Stimulated activated CD4-positive, alpha-beta T cell treated with anti-CD3 and anti-CD28 coated beads, Interleukin-15, amount 100 ng/mL, for 24 hours (primary cell): ENCODE measurements at places on chromosomes 1 and 21.

DNA sequence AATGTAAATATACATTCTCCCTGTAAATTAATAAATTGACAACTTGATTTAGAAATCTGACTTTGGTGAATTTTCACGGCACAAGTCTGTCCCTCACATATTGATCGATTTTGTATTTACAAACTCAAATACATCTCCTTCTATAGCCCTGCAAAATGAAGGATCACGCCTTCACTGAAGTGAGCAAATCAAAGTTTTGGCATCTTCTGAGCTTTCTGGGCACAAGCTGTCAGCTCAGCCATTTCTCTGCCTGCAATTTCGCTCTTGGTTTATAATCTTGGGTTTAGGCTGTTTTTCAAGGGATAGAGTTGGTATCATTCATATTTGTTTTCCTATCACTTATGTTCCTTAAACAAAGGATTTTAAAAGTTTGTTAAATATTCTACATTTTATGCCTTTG is 25.8 kb downstream of the ANP32E start:
- DNase-seq = no peak

- DNase-seq = no peak
Measured at GRCh38 chr1:61397935-61398334, 315.6 kb downstream of the NFIA start.

GRCh38 chr1:201254625-201255478 is 28.5 kb upstream of the PKP1 start:
- peak; percentile 75 for DNase-seq

- DNase-seq = no peak
Measured at GRCh38 chr1:15158506-15159165, 5.1 kb downstream of the TMEM51 start.

GRCh38 chr1:183619781-183620180 is 15.8 kb downstream of the ARPC5 start:
- no peak for DNase-seq

- no peak for DNase-seq
Measured at GRCh38 chr1:226599636-226600238, 51.2 kb downstream of the STUM start.

DNA sequence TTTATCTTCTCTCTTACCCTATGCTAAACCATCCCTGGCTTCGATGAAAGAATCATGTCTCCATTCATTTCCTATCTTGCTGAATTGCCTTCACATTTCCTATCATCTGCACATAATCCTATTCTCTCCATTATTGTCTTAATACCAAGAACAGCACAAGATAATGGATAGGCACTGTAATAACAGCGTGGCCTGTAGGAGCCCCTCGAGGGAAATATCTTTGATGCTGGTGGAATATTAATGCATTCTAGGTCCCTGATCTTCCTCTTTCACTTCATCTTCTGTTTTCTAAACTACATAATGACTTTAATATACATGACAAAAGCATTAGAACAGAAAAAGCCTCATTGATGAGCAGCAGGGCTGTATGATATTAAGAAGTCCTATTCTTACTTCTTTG is 720.6 kb downstream of the RWDD3 start:
- no peak for DNase-seq

DNA sequence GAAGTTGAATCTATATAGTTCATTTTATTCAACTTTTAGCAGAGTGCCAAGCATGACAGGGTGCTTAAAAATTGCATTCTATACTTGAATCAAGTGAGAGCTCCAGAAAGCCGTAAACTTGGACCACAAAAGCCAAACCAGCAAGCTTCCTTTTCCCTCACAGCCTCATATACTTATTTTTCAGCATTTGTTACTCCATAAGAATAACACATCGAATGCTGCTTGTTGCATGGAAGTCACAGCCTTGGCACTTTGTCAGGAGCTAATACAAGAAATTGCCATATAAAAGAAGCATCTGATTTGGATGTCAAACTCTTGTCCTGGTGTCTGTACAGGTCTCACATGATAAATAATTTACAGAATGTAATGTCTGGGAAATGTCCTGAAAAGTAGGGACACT is 87.4 kb downstream of the PLXNA2 start:
- no peak for DNase-seq

DNA sequence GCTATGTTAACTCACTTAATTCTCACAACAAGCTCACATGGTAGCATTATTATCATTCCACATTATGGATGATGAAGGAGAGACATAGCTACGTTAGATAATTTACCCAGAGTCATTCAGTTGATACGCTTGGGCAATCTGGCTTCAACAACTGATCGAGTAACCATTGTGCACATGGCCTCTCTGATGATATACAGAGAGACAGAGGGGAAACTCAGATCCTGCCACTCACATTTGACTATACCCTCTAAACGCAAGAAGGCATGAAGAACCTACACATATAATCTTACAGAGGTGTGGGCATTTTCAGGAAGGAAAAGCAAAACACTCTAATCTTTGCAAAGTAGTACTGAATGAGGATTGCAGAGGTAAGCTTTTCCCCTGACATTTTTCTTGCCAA is 360.1 kb downstream of the BARHL2 start:
- no peak for DNase-seq

DNA sequence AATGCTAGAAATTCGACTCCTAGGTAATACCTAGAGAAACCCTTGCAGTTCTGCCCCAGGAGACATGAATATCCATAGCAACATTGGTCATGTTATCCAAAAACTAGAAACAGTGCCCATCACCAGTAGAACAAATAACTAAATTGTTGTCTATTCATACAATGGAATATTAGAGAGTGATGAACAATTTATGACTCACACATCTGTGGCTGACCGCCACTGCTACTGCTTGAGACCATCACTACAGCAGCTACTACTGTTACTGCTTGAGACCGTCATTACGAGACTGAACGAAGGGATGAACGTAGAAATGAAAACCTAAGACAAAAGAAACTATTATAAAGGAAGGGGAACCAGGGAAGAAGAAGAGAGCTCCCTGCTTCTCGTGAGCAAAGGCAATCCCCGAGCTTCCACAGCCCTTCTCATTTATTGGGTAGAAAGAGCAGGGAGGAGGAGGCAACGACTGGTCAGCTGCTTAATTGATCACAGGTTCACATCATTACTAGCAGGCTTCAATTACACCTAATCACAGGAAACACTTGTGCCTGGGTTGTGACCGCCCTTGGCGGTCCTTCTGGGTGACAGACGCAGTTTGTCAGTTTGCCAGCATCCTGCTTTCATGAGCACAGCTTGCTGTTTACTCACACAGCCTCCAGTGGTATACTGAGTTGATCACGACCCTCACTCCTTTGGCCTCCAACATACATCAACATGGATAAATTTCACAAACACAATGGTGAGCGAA is 14.1 kb upstream of the PADI4 start:
- no peak for DNase-seq

DNA sequence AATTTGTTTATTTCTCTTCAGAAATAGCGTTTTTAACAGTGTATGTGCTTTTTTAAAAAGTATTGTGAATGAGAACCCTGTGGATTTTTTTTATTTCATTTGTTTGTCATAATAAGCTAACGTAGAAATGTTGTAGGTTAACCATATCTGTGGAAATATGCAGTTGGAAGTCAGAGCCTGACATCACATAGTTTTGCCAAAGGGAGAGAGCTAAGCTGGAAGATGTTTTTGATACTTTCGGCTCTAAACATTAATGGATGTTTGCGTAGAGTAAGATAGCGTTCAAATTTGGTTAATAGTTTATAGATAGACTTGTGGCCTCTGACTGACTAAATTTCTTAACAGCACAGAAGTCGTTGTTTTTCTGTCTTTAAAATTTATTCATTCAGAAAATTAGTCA is 47.4 kb upstream of the ANGPTL1 start:
- no peak for DNase-seq

DNA sequence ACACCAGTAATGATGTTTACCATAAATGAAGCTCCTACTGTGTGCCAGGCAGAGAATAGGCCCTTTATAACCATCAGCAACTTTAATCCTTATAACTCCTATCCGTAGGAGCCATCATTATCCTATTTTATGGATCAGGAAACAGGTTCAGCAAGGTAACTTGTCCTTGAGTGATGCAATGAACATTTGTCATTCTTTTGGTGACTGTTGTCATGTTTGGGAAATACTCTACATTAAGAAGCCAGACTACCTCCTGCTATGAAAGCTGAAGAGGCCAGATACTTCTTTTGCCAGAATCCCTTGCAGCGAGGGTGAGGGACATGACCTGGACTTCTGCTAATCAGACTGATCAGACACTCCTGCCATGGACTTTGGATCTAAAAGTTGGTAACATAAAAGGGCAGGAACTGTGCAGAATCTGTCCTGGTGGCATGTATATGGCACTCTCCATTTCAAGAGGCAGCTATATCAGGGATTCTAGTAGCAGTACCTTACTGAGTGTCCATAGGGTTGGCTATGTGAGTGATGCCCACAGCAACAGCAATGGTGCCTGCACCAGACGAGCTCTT is 33.1 kb upstream of the SRRM1 start:
- no peak for DNase-seq

DNA sequence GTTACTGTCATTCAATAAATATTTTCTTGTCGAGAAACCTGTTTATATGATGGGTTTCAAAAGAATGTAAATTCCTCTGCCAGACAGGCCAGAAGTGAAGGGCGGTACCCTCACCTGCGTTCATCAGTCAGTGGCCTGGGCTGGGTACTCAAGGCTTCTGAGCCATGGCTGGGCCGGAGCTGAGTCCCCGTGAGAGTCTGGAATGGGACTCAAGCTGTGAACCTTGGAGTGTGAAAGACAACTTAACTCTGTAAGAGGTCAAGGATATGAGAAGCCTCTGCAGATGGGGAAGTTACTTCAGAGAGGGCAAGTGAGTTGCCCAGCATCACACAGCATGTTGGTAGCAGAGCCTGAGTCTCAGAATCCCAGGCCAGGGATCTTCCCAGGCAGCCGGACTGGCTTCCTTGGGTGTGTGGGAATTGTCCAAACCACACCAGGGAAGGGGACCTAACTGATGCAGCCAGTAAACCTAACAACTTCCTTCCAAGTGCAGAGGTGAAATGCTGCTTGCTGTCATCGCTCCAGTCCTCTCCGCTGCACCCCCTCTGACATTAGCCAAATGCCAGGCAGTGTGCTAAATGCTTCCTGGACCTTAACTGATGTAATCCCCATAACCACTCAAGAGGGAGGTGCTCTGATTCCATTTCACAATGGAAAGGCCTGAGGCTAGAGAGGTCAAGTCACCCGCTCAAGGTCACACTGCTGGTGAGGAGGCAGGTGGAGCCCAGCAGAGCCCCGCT is 4.8 kb downstream of the DISP3 start:
- DNase-seq = no peak

DNA sequence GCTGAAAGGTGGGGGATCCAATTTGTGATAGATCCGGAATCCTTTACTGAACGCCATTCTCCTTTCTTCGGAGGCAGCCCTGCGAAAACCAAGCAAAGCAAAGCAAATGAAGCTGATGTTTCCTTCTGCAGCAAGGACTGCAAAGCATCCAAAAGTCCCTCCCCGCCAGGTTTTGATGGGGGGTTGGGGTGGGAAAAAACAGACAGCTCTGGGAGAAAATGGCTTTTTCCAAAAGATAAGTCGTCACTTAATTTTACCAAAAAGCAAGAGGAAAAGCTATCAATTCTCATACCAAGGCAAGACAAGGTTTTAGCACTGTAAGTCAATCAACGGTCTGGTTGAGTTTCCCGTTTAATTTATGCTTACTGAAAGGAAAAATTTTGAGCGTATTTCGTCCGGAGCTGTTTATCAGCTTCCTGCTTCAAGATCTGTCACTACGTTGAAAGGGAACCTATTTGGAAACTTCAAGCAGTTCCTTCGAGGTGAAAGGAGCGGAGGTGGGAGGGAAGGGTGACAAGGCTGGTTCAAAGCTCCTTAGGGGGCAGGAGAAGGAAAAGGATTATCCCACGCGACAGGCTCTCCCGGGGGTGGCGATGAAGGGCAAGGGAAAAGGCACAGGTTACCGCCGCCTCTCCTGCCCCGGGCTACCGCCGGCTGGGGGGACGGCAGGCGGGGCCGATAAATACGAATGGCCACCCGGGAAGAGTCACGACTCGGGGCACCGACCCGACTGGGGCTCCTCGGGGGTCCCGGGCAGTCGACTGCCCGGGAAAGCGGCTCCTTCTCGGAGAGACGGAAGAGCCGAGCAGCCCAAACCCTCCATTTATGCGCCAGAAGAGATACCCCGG is 750 bp downstream of the SYNJ1 start:
- DNase-seq = peak; percentile 12

- no peak for DNase-seq
Measured at GRCh38 chr1:186996816-186997215, 168.1 kb downstream of the PLA2G4A start.

DNA sequence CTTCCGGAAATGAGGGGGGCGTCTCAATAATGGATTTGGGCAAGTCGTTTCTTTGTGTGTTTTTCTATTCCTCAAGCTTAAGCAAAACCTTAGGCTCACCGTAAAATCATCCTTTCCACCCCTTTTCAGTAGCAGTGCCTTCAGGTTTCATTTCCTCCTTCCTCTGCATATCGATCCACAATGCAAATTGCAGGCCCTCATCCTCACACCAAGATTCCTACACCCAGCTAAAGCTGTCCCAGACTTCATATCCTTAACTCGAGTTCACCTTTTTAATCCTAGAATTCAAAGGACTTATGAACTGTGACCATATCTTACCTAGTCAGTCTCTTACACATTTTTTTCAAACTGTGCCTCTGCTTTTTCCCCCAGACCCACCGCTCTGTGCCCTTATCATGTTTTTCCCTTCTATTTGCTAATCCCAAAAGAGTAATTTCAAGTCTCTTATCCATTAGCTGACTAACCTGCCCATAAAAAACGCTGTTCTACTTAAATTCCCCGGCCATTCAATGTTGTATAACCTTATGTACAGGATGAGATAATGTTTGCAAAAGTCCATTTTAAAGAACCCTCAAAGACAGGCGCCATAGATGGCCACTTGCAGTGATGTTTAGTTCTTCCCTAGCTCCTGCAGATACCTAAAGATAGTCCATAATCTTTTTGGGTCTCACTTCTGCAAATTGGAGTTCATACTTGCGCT is 1.5 kb downstream of the AKIRIN1 start:
- DNase-seq = no peak

- peak; percentile 65 for DNase-seq
Measured at GRCh38 chr1:15246960-15247614, at the start of gene FHAD1. FHAD1 (plus strand) TSS chr1:15247223; CDS start chr1:15251785, 4,562 bp downstream.

DNA sequence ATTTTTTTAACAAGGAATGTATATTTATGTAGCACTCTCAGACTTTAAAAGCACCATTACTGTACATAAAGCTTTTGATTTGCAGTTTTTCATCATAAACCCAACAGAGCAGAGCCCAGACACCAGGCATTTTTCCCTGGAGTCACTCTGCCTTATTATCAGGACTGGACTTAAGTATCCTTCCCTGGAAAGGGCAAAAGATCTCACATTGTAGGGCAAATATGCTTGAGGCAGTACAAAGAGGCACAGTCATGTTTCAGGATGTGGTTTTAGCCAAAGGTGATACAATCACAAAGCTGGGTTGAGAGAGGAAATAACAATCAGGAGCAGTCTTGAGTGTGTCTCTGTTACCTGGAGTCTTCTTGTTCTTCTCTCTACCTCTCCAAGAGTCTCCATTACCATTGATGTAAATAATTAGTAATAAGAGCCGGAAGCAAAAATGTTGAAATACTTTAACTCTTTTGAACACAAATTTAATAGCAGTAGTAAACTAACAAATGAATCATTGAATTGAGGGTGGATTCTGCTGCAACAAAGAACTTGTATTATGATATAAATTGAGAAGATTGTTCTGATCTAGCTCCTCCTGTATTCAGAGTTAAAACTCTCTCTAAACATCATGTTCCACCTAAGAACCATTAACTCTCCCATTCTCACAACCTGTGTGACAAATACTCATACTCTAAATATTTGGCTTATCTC is 160.5 kb downstream of the LTN1 start:
- DNase-seq = no peak
